ENCODE measurements at places on chromosomes 1 and 21.

GRCh38 chr1:159012495-159012894, 2.8 kb downstream of the IFI16 start:
- no peak for DNase-seq

GRCh38 chr1:94927405-94928175, 680 bp upstream of the CNN3 start:
- peak; percentile 89 for DNase-seq

DNA sequence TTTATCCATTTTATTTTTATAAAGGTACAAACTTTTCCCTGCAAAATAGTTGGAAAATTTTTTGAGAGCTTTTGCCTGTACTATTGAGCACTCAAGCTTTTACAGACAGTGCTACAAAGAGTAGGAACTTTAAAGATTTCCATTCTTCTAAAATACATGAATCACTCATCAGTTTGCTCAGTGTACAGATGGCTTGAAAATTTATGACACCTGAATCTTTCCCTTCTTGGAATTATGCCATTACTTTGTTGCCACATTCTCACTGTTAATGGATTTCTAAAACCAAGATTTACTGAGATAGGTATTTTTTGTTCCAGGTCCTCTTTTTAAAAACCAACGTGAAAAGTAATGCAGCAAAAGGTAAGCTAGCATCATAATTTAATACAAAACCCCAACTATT, 76.0 kb downstream of the GPATCH2 start:
- no peak for DNase-seq

- no peak for DNase-seq
Measured at GRCh38 chr21:35394049-35394448, 344.9 kb upstream of the RUNX1 start.

DNA sequence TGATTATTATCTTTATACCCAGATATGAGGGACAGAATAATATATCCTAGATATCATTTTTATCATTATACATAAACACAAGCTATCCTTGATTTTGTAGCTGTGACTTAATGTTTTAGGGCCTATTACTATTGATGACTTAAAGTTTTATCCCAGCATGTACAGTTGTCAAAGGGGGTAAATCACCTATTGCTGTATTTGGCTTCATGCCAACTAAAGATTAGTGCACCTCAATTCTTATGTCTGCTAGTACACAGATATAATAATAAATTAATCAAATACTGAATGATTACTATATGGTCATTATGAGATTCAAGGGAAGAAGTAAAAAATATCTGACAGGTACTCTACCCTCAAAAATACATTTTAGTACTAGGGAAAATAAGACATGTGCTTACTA, 84.0 kb downstream of the SYT14 start:
- no peak for DNase-seq

- DNase-seq: no peak
Measured at GRCh38 chr21:21860888-21861287, 862.7 kb downstream of the NCAM2 start.
